Endothelial cell of umbilical vein (primary cell): ENCODE measurements at places on chromosomes 1 and 21.

DNA sequence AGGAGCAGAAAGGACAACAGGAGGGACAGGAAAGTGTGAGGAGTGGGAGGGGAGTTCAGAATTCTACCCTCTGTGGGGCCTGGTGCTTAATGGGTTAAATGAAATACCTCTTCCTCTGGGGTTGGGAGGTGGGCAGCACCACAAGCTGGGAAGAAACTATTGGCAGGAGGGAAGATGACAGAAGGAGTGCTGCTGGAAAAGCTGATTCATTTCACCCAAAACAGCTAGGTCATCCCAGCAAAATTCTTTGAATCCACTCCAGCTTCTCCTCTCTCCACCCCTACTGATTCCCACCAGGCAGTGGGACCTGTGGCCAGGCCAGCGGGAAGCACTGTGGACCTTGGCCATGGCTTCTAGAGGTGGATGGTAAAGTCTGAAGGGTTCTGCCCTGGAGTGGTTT lies 12.8 kb downstream of the BCAN start:
- DNase-seq: no peak

- DNase-seq: peak; percentile 98
Measured at GRCh38 chr1:1858382-1859086, 32.4 kb downstream of the GNB1 start.

DNA sequence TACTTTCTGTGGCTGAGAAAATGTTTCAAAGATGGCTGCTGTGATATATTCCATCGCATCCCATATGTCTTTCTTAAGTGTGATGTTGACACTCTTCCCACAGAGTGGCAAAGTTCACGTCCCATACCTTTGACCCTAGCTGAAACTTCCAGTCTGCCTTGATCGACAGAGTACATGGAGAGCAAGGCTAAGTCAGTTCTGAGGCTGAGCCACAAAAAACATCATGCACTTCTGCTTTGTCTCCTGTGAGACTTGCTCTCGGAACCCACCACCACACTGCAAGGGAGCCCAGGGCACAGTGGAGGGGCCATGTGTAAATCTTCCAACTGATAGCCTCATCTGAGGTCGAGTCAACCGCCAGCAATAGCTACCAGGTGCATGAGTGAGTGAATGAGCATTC lies 431.9 kb upstream of the RUNX1 start:
- no peak for DNase-seq

DNA sequence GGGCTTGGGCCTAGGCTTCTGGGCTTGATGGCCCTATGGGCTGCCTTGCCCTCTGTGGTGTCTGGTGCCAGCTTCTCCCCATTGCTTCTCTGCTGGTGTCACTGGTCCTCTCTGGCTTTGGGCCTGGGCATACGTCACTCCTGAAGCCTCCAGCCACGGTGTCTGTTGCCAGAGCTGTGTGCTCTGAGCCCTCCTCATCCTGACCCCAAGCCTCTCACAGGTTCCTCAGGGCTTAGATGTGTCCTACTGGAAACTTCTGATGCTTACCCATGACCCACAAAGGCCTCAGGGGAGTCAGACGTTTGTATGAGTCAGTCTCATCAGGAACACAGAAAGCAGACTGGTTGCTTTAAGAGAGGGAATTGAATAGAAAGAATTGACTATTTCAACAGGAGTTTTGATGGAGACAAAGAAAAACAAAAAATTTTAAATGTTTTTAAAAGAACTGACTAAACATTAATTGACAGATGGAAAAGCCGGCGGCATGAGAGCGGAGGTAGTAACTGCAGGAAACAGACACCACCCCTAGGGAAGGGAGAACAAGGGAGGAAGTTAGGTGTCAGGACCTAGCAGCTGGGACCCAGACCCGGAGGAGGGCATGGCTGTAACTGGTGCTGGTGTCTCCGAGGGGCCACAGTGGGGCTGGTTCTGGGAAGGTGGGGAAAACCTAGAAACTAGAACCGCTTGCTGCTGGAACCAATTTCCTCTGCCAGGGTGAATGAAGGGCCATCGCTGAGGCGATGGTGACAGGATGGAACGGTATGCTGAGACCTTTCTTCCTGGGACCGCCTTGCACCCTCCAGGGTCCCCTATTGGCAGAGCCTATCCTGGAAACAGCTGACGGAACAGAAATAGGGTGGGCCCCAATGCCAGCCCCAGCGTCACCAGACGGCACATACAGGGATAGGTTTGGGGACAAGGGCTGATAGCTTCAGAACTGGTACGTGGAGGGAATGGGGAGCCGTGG lies 40.0 kb upstream of the CITED4 start:
- peak; percentile 47 for DNase-seq

- peak; percentile 30 for DNase-seq
Measured at GRCh38 chr1:21490774-21491487, 18.3 kb upstream of the ALPL start.

- DNase-seq: no peak
Measured at GRCh38 chr21:31337996-31338907, 5.8 kb downstream of the TIAM1 start.

- DNase-seq: no peak
Measured at GRCh38 chr1:11284784-11285183, 11.8 kb downstream of the UBIAD1 start.

DNA sequence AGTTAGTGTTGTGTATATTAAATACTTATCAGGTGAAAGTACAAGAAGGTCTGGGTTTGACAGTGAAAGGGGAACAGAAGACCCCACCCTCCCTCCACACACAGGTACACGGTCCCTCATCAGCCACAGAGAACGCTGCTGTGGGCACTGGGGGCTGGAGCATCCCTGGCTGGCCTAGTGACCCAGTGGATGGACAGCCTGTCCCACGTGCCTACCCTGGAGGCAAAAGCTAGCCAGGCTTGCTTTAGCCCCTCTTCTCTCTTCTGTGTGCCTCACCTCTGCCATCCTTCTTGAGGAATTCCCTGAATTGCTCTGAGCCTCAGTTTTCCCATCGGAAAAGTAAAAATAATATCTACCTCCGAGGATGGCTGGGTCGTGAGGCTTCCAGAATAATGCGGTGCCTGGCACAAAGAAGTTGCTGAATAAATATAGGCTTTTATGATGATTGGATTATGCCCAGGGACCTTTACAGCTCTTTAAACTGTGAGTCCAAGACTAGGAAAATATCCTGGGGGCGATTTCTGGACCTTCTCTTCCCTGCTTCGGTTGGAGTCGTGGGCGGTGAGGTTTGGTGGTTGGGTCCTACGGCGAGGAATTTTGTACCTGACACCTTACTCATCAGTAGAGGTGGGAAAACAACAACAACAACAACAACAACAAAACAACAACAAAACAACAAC lies 918 bp downstream of the IFNLR1 start:
- DNase-seq: no peak

GRCh38 chr1:75836528-75837100 lies 39.9 kb downstream of the MSH4 start:
- DNase-seq: no peak

GRCh38 chr1:30907481-30908315 lies 860 bp downstream of the SDC3 start:
- no peak for DNase-seq

- no peak for DNase-seq
Measured at GRCh38 chr1:41731516-41732030, 187.1 kb downstream of the HIVEP3 start.

GRCh38 chr1:220271706-220272046 lies 577 bp downstream of the RAB3GAP2 start:
- DNase-seq: peak; percentile 26

GRCh38 chr1:62573675-62574074 lies 23.6 kb upstream of the ANGPTL3 start:
- DNase-seq: no peak

DNA sequence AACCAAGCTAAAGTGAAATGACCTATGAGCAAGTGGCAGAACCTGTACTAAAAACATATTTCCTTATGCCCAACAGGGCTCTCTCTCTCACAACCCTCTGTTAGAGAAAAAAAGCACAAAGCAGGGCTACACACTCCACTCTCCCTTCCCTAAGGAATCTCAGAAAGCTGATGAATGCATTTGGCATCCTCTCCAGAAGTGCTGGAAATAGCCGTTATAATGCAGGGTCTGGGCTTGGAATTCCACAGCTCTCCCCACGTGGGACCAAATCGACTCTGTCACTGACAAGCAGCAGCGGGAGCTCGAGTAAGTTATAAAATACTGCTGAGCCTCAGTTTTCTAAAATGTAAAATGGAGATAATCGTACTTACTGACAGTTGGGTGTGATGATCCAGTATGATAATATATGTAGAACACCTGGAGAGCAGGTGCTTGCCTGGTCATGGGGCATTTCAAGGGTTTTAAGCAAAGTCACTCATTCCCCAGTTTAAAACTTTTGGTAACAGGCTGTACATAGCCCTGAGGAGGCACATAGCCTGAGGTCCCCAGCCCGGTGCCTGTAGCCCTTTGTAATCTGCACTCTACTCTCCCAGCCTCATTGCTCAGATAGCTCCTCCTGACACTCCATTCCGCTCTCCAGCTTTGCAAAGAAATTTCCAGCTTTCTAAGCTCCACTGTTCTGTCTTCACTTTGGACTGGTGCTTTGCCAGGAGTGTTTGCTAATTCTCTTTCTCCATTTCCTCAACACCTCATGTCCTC lies 175.6 kb upstream of the DAB1 start:
- DNase-seq: no peak

DNA sequence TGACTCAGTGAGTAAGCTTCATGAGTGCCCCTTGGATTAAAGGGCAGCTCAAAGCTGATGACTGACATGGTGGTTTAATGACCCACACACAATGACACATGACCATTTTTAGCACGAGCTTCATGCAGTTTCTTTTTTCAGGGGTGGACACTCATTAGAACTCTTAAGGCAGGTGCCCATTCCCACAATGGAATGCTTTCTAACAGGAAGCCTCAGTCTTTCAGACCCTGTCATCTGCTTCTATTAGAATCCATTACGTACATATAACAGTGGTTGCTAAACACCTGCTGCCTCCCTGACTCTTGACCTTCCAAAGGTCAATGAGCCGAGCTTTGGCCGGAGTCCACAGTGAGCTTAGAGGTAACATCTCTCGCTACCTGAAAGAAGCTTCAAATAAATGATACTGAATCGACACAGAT lies 27.4 kb downstream of the AKNAD1 start:
- DNase-seq: peak; percentile 38

DNA sequence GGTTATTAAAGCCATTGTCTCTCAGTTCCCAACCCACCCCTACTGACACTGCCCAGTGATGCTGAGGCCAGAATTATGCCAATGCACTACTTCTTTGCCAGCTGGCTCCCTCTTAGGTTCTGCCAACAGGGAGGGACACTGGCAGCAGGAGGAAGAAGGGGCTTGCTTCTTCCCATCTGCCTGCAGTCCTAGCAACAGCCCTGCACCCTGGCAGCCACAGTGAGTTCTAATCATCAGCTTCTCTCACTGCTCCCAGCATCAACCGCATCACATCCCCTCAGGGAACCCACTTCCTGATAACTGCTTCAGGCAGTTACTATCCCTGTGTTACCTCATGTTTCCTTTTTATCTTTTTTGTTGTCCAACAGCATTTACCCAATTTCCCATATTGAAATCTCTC lies 86.2 kb downstream of the UBR4 start:
- DNase-seq: no peak

GRCh38 chr1:195026792-195027191 lies 1581.4 kb downstream of the KCNT2 start:
- DNase-seq: no peak

- DNase-seq: no peak
Measured at GRCh38 chr1:56934430-56935060, 31.3 kb downstream of the C8B start.

- peak; percentile 25 for DNase-seq
Measured at GRCh38 chr1:157993918-157994605, 617 bp downstream of the KIRREL1 start.

DNA sequence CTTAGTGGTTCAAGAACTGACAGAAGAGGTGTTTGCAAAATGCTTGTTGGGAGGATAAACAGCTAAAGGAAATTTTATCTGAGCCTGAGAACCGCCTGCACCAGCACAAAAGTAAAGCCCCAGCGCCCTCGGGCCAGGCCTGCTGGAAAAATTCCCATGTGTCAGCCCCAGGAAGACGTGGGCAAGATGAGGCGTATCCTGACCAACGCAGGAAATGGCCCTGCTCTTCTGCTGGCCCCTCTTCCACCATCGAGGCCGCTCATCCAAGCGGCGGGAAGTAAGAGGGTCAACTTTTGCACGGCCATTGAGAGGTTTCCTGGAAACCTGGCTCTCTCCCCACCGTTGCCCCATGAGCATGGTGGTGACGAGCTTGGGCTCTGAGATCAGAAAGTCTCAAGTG lies 39.6 kb downstream of the LRRC3 start:
- no peak for DNase-seq

- no peak for DNase-seq
Measured at GRCh38 chr1:116538544-116538943, 32.3 kb downstream of the CD58 start.

DNA sequence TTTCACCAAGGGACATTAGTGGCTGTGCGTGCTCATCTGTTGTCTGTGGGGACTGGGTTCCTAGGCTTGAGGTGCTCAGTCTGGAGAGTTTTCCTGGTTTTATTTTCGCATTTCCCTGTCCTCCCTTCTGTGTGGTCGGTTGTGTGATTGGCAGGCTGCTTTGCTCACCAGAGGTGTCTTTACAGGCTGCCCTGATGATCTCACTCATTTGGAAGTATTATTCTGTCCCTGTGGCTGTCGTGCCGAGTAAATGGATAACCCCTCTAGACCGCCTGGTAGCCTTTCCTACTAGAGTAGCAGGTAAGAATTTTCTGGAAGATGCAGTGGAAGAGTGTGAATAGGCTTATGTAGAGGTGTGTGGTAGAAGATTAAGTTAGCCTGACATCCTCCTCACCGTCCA lies 44.1 kb upstream of the HMGN1 start:
- DNase-seq: no peak

GRCh38 chr1:47229031-47229885 lies 2.8 kb downstream of the TAL1 start:
- peak; percentile 73 for DNase-seq

GRCh38 chr1:56526571-56527174 lies 52.7 kb downstream of the PLPP3 start:
- DNase-seq: no peak

- no peak for DNase-seq
Measured at GRCh38 chr1:215131291-215131690, 48.8 kb downstream of the KCNK2 start.

DNA sequence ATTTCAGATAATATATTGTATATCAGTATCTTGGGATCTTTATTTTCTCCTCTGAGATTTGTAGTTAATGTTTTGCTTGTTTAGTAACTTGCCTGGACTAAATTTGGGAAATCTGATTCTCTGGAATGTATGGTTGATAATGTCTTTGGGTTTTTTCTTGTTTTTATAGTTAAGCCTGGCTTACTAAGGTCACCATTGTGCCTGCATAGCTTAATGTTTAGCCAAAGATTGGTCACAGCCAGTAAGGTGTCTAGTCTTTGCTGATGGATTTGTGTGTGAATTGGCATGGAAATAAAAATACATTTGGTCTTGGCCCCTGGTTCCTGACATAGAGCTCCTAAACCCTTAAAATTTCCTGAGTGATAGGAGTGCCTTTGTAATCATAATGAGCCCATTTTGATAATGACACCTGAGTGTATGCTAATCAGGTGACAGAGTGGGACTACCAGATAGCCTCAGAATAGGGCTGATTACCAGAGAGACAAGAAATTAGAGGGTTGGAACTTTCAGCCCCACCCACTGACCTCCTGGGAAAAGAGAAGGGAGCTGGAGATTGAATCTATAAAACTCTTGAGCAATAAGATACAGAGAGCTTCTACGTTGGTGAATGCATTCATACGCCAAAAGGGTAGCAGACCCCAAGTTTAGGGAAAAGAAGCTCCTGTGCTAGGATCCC lies 47.9 kb upstream of the NUF2 start:
- no peak for DNase-seq
